ENCODE measurements at places on chromosomes 5 and 9.

- DNase-seq = no peak
Measured at GRCh38 chr9:16003785-16004184, 450.9 kb downstream of the CCDC171 start.

GRCh38 chr9:131312246-131312645, 22.7 kb downstream of the PLPP7 start:
- no peak for DNase-seq

- no peak for DNase-seq
Measured at GRCh38 chr5:62718324-62718723, 139.7 kb downstream of the LRRC70 start.

- peak; percentile 87 for DNase-seq
Measured at GRCh38 chr9:134738869-134739659, 97.5 kb downstream of the COL5A1 start.

GRCh38 chr5:160792281-160792680, 59.7 kb downstream of the ATP10B start:
- DNase-seq = no peak
